ENCODE measurements at places on chromosomes 6 and 20. TPM values are rescaled to one million over a fixed set of nuclear protein-coding genes. Genes with fewer than 3 reads are reported as not detected.

Gene SLC24A3
- 12.8 TPM for total RNA-seq

Gene MICA
- total RNA-seq = 9.9 TPM

Gene KIAA1586
- total RNA-seq = 55.0 TPM

Gene ENPP4
- 18.4 TPM for total RNA-seq

Gene PLCB4
- 73.8 TPM for total RNA-seq

Gene OVOL2
- 1.1 TPM for total RNA-seq

Gene MANEA
- total RNA-seq = 26.0 TPM

Gene CAGE1
- not detected for total RNA-seq

Gene COL20A1
- total RNA-seq = 4.7 TPM

Gene IL17F
- not detected for total RNA-seq

Gene SLC22A3
- 6.1 TPM for total RNA-seq

Gene SLC35D3
- 4.9 TPM for total RNA-seq

Gene ESF1
- 28.8 TPM for total RNA-seq

Gene STMND1
- not detected for total RNA-seq

Gene RRBP1
- 160 TPM for total RNA-seq

Gene MICB
- total RNA-seq = 2.8 TPM

Gene TREM2
- total RNA-seq = 0.38 TPM

Gene CDSN
- total RNA-seq = not detected

Gene GRM4
- total RNA-seq = 8.1 TPM

Gene PROKR2
- not detected for total RNA-seq

Gene RNF39
- total RNA-seq = 0.22 TPM

Gene SCAF8
- 103 TPM for total RNA-seq

Gene PBOV1
- not detected for total RNA-seq

Gene C6orf58
- not detected for total RNA-seq

Gene GSTA3
- total RNA-seq = not detected

Gene SLCO4A1
- total RNA-seq = 8.0 TPM

Gene OR2H1
- total RNA-seq = not detected

Gene B3GAT2
- 15.0 TPM for total RNA-seq

Gene MUC22
- total RNA-seq = 0.11 TPM

Gene CD83
- total RNA-seq = 12.7 TPM

Gene SYCP2L
- 3.2 TPM for total RNA-seq

Gene SLC35A1
- total RNA-seq = 32.0 TPM

Gene RIPOR3
- total RNA-seq = 10.4 TPM

Gene SLC25A27
- total RNA-seq = 97.2 TPM

Gene NKX2-4
- total RNA-seq = not detected
